ENCODE measurements at places on chromosomes 7 and 10.

DNA sequence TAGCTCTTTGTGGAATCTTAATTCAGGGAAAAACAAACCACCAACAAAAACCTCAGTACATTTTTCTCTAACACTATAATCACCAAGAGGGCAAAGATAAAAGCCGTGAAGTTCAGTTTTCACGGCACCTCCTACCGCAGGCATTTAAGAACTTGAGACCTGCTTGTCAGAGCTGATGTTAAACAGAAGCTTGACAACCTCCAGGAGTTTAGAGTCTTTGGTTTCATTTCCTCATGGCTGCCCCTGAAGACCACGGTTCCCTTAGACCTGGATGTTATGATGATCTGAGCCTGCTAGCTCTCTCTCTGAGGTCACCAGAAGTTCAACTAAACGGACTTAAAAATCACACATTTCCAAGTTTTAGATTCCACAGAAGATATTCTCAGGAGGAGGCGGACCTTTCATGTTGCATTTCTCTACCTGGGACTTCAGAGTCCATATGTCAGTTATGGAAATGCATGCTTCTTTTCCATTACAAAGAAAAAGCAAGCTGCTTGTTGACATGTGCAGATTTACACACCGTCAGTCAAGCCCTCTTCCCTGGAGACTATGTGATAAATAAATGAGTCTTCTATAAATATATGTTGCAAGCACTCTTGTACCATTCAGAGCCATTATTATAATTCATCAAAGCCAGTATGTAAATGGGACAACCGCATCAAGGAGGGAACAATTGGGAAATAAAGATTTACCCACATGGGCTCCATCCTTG is 258.0 kb downstream of the GFRA1 start:
- DNase-seq: no peak

- DNase-seq: no peak
These were observed 62.5 kb downstream of the PWWP2B start for GRCh38 chr10:132459301-132460003.

DNA sequence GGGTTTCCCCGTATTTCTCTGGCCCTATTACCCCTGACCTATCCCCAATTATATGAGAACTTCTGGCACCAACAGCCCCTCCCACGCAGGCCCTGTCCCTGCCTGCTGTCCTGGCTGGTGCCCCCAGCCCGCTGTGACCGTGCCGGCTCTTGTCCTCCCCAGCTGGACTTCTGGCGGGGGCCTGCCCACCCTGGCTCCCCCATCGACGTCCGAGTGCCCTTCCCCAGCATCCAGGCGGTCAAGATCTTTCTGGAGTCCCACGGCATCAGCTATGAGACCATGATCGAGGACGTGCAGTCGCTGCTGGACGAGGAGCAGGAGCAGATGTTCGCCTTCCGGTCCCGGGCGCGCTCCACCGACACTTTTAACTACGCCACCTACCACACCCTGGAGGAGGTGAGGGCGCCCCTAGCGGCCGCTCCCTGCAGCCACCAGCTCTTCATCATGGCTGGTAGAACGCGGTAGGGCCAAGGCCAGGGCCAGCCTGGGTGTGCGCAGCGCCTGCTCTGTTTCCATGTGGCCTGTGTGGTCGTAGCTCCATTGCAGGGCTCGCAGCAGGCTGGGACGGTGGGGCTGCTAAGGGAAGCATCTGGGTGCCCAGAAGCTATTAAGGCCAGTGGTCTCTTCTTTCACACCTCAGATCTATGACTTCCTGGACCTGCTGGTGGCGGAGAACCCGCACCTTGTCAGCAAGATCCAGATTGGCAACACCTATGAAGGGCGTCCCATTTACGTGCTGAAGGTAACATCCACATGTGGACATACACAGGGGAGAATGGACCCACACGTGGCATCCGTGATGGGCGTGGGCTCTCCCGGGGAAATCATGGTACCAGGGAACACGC is 1.4 kb downstream of the CPA1 start:
- no peak for DNase-seq

GRCh38 chr10:114283535-114284234 is 44.6 kb downstream of the VWA2 start:
- DNase-seq: no peak

DNA sequence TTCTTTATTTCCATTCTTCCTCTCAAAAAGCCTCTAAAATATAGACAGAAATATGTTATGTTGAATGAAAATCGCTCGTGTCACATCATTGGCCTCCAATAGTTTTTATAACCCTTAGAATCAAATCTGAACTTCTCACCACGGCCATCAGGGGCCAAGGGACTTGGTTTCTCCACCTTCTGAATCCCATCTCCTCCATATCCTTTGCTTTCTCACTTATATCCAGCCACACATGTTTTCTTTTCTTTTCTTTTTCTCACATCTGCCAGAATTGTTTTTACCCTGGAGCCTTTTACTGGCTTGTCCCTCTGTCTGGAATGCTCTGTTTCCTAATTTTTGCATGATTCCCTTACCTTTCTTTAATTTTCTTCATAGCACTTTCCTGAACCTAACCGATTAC is 95.6 kb downstream of the CD36 start:
- no peak for DNase-seq

DNA sequence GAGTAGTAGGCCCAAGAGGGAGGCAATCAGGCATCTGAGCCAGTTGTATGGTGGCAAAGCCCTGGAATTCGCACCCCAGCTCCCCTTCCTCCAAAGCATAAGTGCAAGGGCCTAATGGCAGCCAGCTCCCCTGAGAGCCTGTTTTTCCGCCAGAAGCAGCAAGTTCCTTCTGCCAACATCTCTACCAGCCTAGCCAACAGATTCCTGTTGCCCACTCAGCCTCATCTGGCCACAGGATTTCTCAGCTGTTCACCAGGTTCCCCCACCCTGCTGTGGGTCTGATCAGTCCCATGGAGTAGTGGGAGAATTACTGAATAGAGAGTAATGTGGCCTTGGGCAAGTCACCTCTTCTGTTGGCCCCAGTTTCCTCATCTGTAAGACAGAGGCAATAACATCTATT is 186.2 kb upstream of the PDE1C start:
- DNase-seq: no peak

DNA sequence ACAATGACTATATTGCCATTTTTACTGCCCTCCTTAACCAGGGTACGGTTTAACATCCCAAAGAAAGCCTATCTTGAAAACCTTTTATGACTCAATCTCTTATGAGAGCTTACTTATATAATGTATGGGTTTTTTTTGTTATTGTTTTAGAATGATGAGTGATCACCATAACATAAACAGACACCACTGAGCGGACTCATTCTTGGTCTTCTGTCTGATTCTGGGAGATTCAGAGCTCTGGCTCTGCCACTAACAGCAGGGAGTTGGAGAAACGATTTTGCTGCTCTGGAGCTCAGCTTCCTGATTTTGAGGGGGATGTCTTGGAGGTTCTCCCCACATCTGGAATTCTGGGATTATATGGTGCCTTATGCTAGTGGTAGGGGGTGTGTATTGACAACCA is 244.1 kb downstream of the FRMD4A start:
- no peak for DNase-seq

DNA sequence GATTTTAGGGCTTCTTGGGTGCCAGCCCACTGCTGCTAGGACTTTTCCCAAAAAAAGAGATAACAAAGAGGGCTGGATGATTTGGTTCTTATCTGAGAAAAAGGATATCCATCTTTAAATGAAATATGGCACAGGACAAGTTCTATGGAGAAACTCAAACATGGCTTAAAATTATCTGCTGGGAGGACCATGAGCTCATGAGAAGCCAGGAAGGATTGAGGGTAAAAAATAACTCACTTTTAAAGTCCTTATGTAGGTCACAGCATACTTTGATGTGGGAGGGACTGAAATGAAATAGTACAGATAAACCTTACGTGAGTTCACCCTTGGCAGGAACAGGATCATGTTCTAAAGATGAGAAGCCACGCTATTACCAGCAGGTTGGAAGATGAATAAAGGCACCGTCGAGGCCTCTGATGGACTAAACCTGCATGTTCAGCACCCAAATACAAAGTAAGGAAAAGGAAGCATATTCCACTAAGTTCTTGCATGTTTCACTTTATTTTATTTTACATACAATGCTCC is 369.2 kb upstream of the KLF6 start:
- no peak for DNase-seq

GRCh38 chr10:7505196-7505595 is 94.4 kb upstream of the SFMBT2 start:
- no peak for DNase-seq

GRCh38 chr7:97020601-97020995 is 4.0 kb downstream of the DLX5 start:
- no peak for DNase-seq

DNA sequence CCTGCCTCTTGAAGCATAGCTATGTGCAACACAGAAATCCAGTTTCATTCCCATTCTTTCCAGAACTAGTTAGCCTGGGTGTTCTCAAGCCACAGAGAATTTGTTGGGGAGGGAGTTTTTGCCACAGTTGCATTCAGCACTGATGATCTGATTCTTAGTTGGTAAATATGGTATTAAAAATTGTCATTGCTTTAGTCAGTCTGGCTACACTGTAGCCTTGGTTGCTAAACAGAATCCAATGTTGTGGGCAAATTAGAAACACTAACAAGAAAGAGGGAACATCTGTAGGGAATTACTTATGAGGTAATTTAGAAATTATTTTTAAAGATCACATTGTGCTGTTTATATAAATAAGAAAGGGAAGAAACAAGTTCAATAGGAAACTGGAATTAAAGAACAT is 57.0 kb upstream of the CC2D2B start:
- DNase-seq: no peak

GRCh38 chr10:112728118-112728883 is 221.7 kb upstream of the TCF7L2 start:
- no peak for DNase-seq

DNA sequence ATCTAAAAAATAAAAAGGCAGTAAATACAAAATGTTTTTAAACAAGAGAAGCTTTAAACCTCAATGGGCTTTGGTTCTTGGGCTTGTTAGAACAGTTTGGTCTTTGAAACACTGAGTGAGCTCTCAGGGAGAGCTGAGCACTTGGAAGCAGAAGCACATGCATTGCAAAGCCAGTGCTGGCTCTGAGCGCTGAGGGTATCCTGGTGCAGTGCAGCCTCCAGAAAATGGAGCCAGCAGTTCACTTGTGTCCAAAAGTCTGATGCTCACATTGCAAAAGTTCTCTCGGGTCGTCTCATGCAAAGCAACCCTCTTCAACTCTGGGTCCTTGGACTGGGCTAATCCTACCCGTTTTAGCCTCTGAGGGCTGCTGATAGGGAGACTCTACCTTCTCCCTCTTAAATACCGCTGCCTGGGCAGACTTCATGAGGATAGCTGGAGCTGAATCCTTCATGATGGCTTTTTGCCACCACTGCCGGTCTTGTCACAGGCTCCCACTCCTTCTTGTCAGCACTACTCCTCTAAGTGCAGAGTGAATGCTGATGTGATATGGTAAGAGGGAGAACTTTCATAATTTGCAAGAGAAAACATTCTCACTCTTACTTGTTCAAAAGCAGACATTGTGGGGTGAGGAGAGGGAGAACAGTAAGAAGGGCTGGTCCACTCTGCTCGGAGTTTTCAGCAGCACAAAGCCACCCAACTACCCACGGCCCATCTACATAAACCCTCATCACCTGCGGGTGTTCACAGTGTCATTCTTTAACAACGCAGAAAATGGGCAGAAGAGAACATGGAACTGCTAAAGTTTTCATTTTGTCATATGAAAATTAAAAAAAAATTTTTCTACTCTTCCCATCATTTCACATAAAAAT is 42.2 kb upstream of the BMPER start:
- DNase-seq: no peak

GRCh38 chr7:25951414-25952260 is 200.4 kb upstream of the NFE2L3 start:
- DNase-seq: no peak

DNA sequence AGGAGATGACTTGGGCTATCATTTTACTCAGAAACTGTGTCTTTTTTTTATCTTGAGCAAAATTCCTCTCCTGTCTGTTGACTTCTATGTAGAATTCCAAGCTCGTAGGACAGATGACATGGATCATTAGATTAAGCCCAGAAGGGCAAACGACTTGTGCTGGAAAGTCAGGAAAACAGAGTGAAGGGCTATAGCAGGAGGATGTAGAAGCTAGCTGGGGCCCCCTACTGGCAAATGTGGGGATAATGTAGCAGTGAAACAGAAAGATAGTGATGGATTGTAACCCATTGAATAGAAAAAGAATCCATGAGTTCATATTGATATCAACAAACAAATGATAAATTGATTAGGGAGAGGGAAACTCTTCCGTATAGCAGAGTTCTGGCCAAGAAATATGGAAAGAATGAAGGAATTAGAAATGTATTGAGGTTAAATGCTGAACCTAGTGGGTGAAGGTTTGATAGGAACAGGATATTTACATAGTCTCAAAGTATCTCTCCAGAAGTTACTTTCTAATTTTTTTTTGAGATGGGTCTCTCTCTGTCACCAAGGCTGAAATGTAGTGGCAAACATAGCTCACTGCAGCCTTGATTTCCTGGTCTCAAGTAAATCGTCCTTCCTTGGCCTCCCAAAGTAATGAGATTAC is 103.6 kb downstream of the LYZL1 start:
- DNase-seq: peak; percentile 40

GRCh38 chr10:72329290-72330068 is 25.2 kb downstream of the DNAJB12 start:
- no peak for DNase-seq

GRCh38 chr7:18520450-18521235 is 25.1 kb downstream of the HDAC9 start:
- DNase-seq: peak; percentile 68

DNA sequence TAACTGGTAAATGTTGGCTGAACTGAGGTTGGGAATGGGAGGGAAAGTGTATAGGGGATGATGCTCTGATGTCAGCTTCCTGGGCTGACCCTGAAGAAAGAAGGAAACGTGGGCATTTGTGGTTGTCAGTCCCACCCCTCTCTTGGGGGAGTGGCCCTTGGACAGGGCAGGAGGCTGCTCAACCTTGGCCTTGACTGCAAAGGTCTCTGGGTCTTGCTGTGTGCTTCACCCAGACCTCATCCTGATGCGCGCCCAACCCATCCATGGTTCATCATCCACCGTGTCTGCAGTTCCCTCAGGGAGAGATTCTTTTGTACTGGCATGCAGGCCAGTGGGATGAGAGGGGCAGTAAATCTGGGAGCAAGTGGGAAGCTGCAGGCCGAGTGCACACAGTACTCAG is 4.7 kb upstream of the ZYX start:
- no peak for DNase-seq

GRCh38 chr7:32069116-32069650 is 1.0 kb downstream of the PDE1C start:
- no peak for DNase-seq

DNA sequence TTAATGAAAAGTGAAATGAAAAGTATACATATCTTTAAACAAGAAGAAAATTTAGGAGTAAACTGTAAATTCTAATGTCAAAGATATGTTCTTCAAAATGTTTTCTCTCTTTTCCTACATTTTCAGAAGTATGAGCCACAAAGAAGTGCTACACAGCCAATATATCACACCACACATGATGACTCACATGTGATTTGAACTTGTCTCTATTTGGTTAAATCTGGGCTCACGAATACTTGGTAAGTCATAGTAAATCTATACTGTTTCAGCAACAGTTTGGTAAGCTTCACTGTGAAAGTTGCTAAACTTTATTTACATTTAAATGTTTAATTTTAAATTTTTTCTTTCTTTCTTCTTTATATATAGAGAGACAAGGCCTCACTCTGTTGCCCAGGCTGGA is 380.6 kb upstream of the IGFBP3 start:
- peak; percentile 51 for DNase-seq

GRCh38 chr10:57948796-57949195 is 318.9 kb downstream of the IPMK start:
- no peak for DNase-seq

Data from PC-3 (cell line).